Kidney (tissue), 22 donors: ENCODE measurements at places on chromosomes 3 and 15.

GRCh38 chr3:179321668-179322285 is 1.1 kb upstream of the ZNF639 start:
- DNase-seq = no peak

- DNase-seq = no peak
These were observed 48.5 kb downstream of the TM6SF1 start for GRCh38 chr15:83155942-83156341.

GRCh38 chr3:123096731-123097130 is 29.9 kb downstream of the PDIA5 start:
- peak; percentile 79 for DNase-seq

GRCh38 chr3:84963137-84963536 is 4.3 kb downstream of the CADM2 start:
- no peak for DNase-seq

- DNase-seq = no peak
These were observed 30.4 kb upstream of the SNRPA1 start for GRCh38 chr15:101325263-101326025.

DNA sequence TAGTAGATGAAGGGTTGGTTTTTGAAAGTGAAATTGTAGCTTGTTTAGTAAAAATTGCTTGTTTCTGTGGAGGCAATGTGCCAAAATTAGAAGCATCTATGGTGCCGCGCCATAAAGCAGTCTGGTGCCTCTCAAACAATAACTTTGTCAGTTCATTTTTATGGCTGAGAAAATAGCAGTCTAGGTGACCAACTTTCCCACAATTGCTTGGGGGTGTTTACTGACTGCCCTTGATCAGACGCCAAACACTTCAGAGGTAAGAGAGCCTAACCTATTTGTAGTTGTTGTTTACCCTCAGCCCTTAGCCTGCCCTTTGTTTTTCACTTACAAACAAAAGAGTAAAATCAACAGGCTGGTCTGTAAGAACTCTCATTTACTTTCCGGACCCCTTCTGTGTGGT is 174.5 kb downstream of the FNDC3B start:
- no peak for DNase-seq

DNA sequence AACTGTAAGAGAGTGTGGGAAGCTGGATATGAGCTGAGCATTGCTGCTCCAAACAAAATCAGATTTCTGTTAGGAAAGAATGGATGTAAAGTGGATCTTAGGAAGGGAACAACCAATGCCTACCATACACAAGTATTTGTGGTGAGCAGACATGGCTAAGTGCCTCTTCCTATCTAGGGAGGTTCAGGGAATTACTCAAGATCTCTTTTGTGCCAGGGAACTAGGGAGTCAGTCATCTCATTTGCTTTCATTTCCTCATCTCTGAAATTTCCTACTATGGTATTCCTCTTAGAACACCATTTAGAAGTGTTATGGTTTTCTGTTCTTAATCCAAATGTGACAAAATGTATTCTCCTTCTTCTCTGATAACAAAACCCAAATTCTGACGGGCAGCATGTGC is 396.5 kb downstream of the FHIT start:
- DNase-seq = no peak

DNA sequence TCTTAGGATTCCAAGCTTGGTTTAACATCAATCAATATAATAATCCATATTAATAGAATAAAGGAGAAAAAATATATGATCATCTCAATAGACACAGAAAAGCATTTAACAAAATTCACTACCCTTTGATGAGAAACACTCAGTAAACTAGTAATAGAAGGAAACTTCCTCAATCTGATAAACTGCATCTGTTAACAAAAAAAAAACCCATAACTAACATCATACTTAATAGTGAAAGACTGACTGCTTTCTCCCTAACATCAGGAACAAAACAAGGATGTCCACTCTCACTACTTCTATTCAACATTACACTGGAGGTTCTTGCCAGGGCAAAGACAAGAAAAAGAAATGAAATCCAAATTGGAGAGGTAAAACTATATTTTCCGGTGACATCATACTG is 30.5 kb downstream of the LRRK1 start:
- DNase-seq = no peak

DNA sequence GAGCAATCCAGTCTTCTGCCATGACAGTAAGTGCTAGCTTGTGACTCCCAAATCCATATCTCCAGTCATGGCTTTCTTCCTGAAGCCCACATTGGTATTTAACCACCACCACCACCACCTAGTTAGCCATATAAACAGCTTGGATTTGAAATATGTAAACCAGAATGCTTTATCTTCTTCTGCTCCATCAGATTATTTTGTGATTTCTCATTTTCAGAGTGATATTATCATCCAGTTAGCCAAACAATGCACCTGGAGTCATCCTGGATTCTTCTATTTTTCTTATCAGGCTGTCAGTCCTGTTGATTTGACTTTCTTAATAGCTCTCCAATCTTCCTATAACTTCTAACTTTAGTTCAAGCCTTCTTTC is 124.3 kb upstream of the PTX3 start:
- DNase-seq = no peak

- peak; percentile 74 for DNase-seq
These were observed 579 bp upstream of the PLAAT1 start for GRCh38 chr3:193240436-193240849.

GRCh38 chr15:26580943-26581342 is 191.9 kb downstream of the GABRB3 start:
- no peak for DNase-seq

DNA sequence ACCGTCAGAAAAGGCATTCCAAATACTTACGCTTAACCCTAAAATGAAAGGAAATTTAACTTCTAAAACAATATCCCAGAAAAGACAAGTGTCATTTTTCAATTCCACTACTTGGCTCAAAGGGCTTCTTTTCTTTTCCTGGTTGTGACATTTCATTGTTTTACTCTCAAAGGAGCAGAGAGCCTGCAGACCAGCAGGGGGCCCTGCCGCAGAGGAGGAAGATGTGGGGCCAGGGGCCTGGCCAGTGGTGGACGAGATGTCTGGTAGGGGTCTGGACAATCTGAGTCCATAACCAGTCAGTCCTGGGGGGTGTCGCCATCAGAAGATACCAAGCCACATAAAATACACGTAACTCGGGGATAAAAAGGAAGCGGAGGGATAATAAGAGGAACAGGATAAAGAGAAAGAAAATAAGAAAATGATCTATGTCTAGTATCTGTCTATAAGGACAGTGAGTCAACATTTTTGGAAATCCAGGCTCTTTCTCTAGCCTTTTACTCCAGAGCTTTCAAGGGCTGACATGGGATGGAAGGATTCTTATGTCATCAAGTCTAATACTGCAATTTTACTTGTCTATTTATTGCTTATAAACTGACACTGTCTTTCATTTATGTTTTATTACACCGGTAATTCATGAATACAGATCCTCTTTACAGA is 54.2 kb upstream of the ARHGEF3 start:
- no peak for DNase-seq

GRCh38 chr3:184872200-184872599 is 60.2 kb downstream of the VPS8 start:
- no peak for DNase-seq

DNA sequence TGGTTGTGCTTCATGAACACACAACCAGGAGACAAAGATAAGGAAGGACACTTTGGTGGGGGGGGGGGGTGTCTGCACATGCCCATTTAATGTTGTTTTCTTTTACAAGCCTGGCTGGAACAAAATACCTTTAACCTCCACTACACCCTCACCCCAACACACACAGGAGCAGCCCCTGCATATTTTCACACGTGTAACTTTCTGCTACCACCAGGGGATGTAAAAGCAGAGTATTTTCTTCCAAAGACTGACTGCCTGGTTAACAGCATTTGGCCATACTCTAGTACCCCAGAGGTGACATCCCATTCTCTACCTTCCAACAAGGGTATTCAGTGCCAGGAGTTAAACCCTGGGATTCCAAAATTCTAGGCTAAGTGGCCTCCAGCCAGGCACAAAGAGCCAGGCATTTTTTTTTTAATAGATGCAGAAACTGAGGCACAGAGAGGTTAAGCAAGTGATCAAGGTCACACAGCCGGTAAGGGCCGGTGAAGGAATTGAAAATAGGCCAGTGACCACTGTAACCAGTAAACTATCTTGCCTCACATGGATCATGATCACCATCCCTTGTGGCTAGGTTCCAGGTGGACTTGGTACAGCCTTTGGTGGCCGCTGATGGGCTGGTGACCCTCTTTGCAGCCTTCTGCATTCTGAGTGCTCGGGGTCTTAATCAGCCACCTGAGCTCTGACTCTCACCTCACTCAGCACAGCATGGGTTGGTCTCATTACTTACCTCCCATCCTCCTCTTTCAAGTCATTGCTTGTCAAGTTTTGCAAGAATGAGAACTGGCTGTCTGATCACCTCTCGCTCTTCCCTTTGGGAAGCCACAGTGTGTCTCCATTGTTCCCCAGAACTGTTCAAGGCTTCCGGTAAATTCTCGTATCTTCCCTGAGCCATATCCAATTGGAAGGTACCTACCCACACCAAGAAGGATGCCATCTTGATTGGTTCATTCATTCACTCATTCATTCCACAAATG is 20.4 kb downstream of the MAGI1 start:
- no peak for DNase-seq

DNA sequence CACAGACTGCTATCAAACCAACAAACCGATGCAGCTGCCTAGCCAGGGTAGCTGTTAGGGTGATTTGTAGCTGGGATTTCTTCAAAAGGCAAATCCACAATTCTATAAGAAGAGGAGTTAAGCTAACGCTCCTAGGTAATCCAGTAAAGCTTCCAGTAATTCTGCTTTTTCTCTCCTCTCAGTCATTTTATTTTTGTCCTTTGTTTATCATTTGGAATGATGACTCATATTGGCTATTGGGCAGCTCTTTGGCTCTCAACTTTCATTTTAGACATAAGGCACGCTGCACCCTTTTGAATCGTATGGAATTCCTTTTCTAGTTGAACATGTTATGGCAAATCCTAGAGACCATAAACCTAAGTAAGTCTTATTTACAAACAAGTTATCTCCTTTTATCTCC is 53.2 kb upstream of the PPARG start:
- no peak for DNase-seq
